Muscle of leg (tissue), 16 donors: ENCODE measurements at places on chromosomes 3 and 15. TPM values are rescaled to one million over a fixed set of nuclear protein-coding genes. Genes with fewer than 3 reads are reported as not detected.

- peaks cover 9% of the 10 kb centered on the region for H3K4me1 ChIP-seq
- no peaks in the 10 kb centered on the region for H3K27me3 ChIP-seq
- H3K4me3 ChIP-seq, result no peak overlapping the region
- H3K36me3 ChIP-seq, result no peaks in the 10 kb centered on the region
Observed at GRCh38 chr3:177578488-177578887, 381.2 kb upstream of the TBL1XR1 start.

- DNase-seq, result peak; percentile 82
- no peaks in the 10 kb centered on the region for H3K27me3 ChIP-seq
- peaks cover 12% of the 10 kb centered on the region for H3K4me1 ChIP-seq
- H3K27ac ChIP-seq, result peak within 1 kb of the TSS; percentile 71
- H3K36me3 ChIP-seq, result peaks cover 24% of the 10 kb centered on the region
- H3K4me3 ChIP-seq, result peak within 1 kb of the TSS; percentile 72
Observed at GRCh38 chr3:42906070-42906847, at the start of gene ZNF662. ZNF662 (plus strand) TSS chr3:42906142; CDS start chr3:42908115, 1,973 bp downstream.

DNA sequence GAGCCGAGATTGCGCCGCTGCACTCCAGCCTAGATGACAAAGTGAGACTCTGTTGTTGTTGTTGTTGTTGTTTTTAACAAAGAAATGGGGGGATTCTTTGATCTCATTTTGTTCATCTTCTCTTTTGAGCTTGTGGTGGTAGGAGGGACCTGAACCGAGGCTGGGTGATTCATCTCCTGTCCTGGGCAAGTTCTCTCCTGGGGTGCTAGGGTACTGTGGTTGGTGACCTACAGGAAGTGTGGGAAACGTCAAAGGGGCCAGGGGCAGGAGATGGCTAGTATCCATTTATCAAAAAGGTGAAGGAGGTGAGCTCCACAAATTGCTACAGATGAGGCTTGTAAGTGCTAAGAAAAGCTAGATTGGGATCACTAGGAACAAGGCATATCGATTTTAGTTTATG is 14.3 kb downstream of the PPCDC start:
- no peak overlapping the region for H3K27ac ChIP-seq
- peaks cover 8% of the 10 kb centered on the region for H3K4me1 ChIP-seq
- no peak overlapping the region for H3K4me3 ChIP-seq
- H3K36me3 ChIP-seq, result peaks cover 3% of the 10 kb centered on the region

The P2RY12 gene
- total RNA-seq, result 1.1 TPM

DNA sequence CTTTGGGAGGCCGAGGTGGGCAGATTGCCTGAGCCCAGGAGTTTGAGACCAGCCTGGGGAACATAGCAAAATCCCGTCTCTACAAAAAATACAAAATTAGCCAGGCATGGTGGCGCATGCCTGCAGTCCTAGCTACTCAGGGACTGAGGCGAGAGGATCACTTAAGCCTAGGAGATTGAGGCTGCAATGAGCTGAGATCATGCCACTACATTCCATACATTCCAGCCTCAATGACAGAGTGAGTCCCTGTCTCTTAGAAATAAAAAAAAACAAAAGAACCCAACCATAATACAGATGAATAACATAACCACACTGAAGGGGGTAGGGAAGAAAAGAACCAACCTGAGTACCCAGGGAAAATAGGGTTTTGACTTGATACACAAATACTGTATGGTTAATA is 19.7 kb upstream of the CGNL1 start:
- no peak overlapping the region for H3K4me3 ChIP-seq
- H3K4me1 ChIP-seq, result peaks cover 17% of the 10 kb centered on the region
- H3K36me3 ChIP-seq, result no peaks in the 10 kb centered on the region
- DNase-seq, result no peak

DNA sequence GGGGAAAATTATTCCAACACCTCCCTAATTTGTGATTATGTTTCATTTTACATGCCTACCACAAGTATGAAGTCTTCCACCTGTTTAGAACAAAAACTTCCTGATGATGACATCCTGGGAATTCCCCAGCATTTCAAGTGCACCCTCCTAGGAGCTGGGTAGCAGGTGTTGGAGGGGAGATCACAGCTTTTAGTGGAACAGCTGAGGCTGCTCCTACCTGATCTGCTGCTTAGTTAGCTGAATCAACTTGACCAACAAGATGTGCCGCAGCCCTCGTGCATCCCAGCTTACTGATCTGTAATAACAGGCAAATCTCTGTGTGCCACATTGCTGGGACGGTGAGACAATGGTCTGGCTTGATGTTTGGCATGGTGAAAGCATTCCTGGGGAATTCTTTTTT is 29.7 kb downstream of the TRAK1 start:
- H3K4me1 ChIP-seq, result peaks cover 39% of the 10 kb centered on the region
- H3K4me3 ChIP-seq, result no peak overlapping the region
- H3K27ac ChIP-seq, result no peak overlapping the region
- no peak for DNase-seq
- no peaks in the 10 kb centered on the region for H3K27me3 ChIP-seq

- peaks cover 48% of the 10 kb centered on the region for H3K4me1 ChIP-seq
- no peaks in the 10 kb centered on the region for H3K36me3 ChIP-seq
- no peak for DNase-seq
- no peak overlapping the region for H3K27ac ChIP-seq
- no peak overlapping the region for H3K4me3 ChIP-seq
Observed at GRCh38 chr15:70151462-70151861, 53.7 kb upstream of the TLE3 start.

The WDR93 gene
- 0.04 TPM for total RNA-seq

- peaks cover 7% of the 10 kb centered on the region for H3K36me3 ChIP-seq
- no peaks in the 10 kb centered on the region for H3K27me3 ChIP-seq
- H3K4me3 ChIP-seq, result no peak overlapping the region
- no peak overlapping the region for H3K27ac ChIP-seq
Observed at GRCh38 chr15:90358124-90359033, 6.3 kb downstream of the ZNF774 start.

DNA sequence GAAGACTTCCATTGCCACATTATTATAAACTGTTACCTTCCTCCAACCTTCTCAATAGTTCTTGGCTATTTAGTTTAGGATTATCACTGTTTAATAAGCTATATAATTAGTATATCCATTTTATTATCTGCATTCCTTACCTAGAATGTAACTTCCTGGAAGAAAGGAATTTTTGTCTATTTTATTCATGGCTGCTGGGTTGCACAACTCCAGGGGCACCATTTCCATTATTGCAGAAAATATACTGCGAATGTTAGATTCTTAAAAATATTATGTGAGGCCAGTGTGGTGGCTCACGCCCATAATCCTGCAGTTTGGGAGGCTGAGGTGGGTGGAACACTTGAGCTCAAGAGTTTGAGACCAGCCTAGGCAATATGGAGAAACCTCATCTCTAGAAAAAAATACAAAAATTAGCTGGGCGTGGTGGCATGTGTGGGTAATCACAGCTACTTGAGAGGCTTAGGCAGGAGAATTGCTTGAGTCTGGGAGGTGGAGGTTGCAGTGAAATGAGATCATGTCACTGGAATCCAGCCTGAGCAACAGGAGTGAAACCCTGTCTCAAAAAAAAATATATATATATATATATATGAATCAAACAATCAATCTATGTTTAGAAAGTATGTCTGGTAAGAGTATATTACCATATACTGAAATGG is 19.9 kb downstream of the CLDN1 start:
- no peak for DNase-seq
- H3K4me1 ChIP-seq, result no peaks in the 10 kb centered on the region
- H3K27me3 ChIP-seq, result no peaks in the 10 kb centered on the region

DNA sequence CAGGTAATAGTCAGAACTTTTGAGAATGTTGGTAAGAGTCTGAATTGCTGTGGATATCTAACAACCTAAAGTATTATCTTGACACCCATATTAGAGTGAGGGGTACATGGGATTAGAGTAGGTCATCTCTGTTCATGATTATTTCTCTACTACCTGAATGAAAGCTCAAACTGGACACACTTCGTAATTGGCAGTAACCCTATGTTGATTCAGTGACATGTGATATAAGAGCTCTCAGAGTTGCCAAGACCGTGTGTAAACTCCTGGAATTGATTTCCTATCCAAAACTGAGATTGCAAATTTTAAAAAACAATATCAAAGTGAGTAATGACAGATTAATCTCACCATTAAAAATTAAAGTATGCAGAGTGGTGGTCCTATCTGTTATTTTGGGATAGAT is 214.8 kb upstream of the ARHGEF26 start:
- H3K27ac ChIP-seq, result no peak overlapping the region
- no peaks in the 10 kb centered on the region for H3K36me3 ChIP-seq
- H3K4me1 ChIP-seq, result no peaks in the 10 kb centered on the region
- no peak overlapping the region for H3K4me3 ChIP-seq
- H3K27me3 ChIP-seq, result no peaks in the 10 kb centered on the region

The KNG1 gene
- 0.13 TPM for total RNA-seq

The GPR149 gene
- 0.35 TPM for total RNA-seq

DNA sequence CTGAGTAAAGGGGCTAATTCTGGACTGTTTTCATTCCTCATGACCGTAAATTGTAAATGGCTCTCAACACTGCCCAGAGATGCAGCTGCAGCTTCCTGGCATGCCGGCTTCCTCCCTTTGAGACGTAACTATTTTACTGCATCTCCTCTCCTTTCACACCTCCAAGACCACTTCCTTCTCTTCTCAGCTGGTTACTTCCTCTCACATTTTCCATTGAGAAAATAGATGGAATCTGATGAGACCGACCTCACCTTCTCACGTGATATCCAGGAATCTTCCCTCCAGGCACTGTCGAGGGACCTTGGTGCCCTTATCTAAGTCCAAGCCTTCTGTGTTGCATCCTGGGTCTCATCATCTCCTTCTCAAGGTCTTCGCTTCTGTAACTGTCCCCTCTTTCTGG is 12.7 kb downstream of the LYSMD4 start:
- H3K4me1 ChIP-seq, result peaks cover 42% of the 10 kb centered on the region
- H3K36me3 ChIP-seq, result peaks cover 2% of the 10 kb centered on the region
- no peak for DNase-seq
- H3K27me3 ChIP-seq, result no peaks in the 10 kb centered on the region
- peak overlapping the region; percentile 22 for H3K27ac ChIP-seq
- H3K4me3 ChIP-seq, result no peak overlapping the region

GRCh38 chr3:44969154-44969827 is 6.7 kb downstream of the ZDHHC3 start:
- H3K4me3 ChIP-seq, result no peak overlapping the region
- peaks cover 5% of the 10 kb centered on the region for H3K4me1 ChIP-seq
- H3K36me3 ChIP-seq, result peaks cover 8% of the 10 kb centered on the region
- H3K27ac ChIP-seq, result no peak overlapping the region
- H3K27me3 ChIP-seq, result no peaks in the 10 kb centered on the region

GRCh38 chr15:23565395-23566070 is at the start of gene MKRN3:
MKRN3 (plus strand) TSS chr15:23565674; CDS start chr15:23565783, 109 bp downstream.
- H3K4me1 ChIP-seq, result no peaks in the 10 kb centered on the region
- no peaks in the 10 kb centered on the region for H3K36me3 ChIP-seq

The APOD gene
- 19.2 TPM for total RNA-seq

The CIB2 gene
- 15.5 TPM for total RNA-seq

- no peak overlapping the region for H3K27ac ChIP-seq
- peaks cover 18% of the 10 kb centered on the region for H3K4me1 ChIP-seq
- H3K4me3 ChIP-seq, result no peak overlapping the region
- H3K36me3 ChIP-seq, result no peaks in the 10 kb centered on the region
- no peak for DNase-seq
Observed at GRCh38 chr3:16181361-16181760, 6.9 kb downstream of the GALNT15 start.

DNA sequence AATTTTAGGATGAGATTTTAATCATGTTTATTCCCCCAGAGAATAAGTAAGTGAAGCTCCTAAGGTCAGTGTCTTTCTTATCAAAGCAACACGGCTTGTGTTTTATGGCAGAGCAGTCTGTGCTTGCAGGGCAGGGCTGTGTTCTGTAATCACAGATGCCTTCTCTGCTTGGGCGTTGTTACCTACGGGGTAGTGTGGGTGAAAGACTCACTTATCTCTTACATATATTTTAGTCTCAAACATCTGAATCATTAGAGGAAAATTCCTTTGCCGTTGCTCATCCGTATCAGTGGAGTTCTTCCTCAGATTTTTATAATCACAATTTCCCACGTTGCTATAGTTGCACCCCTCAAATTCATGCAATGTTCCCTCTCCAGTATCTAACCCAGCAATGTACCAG is 271.7 kb upstream of the MEIS2 start:
- no peaks in the 10 kb centered on the region for H3K27me3 ChIP-seq
- H3K4me1 ChIP-seq, result no peaks in the 10 kb centered on the region
- H3K36me3 ChIP-seq, result no peaks in the 10 kb centered on the region
- H3K27ac ChIP-seq, result no peak overlapping the region
- no peak overlapping the region for H3K4me3 ChIP-seq
- DNase-seq, result no peak

The OXTR gene
- 0.53 TPM for total RNA-seq

- peak; percentile 22 for DNase-seq
- H3K4me3 ChIP-seq, result peak overlapping the region; percentile 74
- peaks cover 5% of the 10 kb centered on the region for H3K36me3 ChIP-seq
- H3K27me3 ChIP-seq, result no peaks in the 10 kb centered on the region
- peak overlapping the region; percentile 80 for H3K27ac ChIP-seq
Observed at GRCh38 chr15:72782274-72783003, 1.1 kb downstream of the ADPGK start.

The LIPH gene
- total RNA-seq, result 0.18 TPM

- H3K36me3 ChIP-seq, result no peaks in the 10 kb centered on the region
- H3K4me3 ChIP-seq, result no peak overlapping the region
- DNase-seq, result no peak
- H3K4me1 ChIP-seq, result no peaks in the 10 kb centered on the region
- no peak overlapping the region for H3K27ac ChIP-seq
Observed at GRCh38 chr3:185114756-185115155, 38.1 kb downstream of the C3orf70 start.

The GUCA1C gene
- total RNA-seq, result not detected
